Ovary (tissue), 10 donors: ENCODE measurements at places on chromosomes 3 and 15. TPM values are rescaled to one million over a fixed set of nuclear protein-coding genes. Genes with fewer than 3 reads are reported as not detected.

Gene DGKG
- 2.1 TPM for total RNA-seq

Gene C3orf49
- total RNA-seq = not detected

Gene SLC9C1
- total RNA-seq = not detected

Gene PCSK6
- total RNA-seq = 20.3 TPM

Gene SHF
- total RNA-seq = 30.5 TPM

Gene PFN2
- 99.9 TPM for total RNA-seq

Gene FHIT
- 9.5 TPM for total RNA-seq

Gene SEMA3F
- total RNA-seq = 31.5 TPM

Gene GHSR
- not detected for total RNA-seq

Gene GOLGA6L9
- 4.9 TPM for total RNA-seq

Gene AHSG
- 1.7 TPM for total RNA-seq

Gene CHRD
- 11.5 TPM for total RNA-seq

Gene ALDH1A3
- total RNA-seq = 10.3 TPM

Gene CD96
- 0.25 TPM for total RNA-seq

Gene NMNAT3
- total RNA-seq = 26.1 TPM

Gene OIP5
- total RNA-seq = 0.52 TPM

Gene LRRC34
- 5.5 TPM for total RNA-seq

Gene BRPF1
- 11.7 TPM for total RNA-seq

Gene RASGRF1
- total RNA-seq = 0.60 TPM

Gene CCDC54
- total RNA-seq = not detected

Gene GABRR3
- not detected for total RNA-seq

Gene GOLIM4
- 28.5 TPM for total RNA-seq

Gene PSTPIP1
- 1.8 TPM for total RNA-seq

Gene CEMIP
- total RNA-seq = 10.0 TPM

Gene TNNC1
- total RNA-seq = 0.88 TPM

Gene CHRNA7
- 5.2 TPM for total RNA-seq

Gene SOX14
- not detected for total RNA-seq

Gene IMP3
- 59.6 TPM for total RNA-seq

Gene CD200
- 9.6 TPM for total RNA-seq

Gene CCR4
- not detected for total RNA-seq

Gene STRC
- 0.23 TPM for total RNA-seq

Gene GATM
- total RNA-seq = 170 TPM

Gene CIDEC
- total RNA-seq = 1.2 TPM

Gene MFAP1
- 12.4 TPM for total RNA-seq

Gene STAB1
- total RNA-seq = 50.0 TPM

Gene TGM4
- not detected for total RNA-seq

Gene MYLK
- total RNA-seq = 471 TPM

Gene CCDC80
- 117 TPM for total RNA-seq

Gene MYRIP
- 7.0 TPM for total RNA-seq

Gene IGSF10
- total RNA-seq = 12.1 TPM

Gene OR5K2
- total RNA-seq = not detected

Gene RASGRP1
- 1.0 TPM for total RNA-seq

Gene CHRFAM7A
- 0.69 TPM for total RNA-seq

Gene ARPP21
- total RNA-seq = not detected

Gene EFHB
- total RNA-seq = 0.42 TPM

Gene CHRNA5
- total RNA-seq = 0.42 TPM
